HEK293T (cell line): ENCODE measurements at places on chromosomes 5 and 9.

GRCh38 chr9:20984506-20984905 lies 46.9 kb downstream of the HACD4 start:
- no peak for DNase-seq

DNA sequence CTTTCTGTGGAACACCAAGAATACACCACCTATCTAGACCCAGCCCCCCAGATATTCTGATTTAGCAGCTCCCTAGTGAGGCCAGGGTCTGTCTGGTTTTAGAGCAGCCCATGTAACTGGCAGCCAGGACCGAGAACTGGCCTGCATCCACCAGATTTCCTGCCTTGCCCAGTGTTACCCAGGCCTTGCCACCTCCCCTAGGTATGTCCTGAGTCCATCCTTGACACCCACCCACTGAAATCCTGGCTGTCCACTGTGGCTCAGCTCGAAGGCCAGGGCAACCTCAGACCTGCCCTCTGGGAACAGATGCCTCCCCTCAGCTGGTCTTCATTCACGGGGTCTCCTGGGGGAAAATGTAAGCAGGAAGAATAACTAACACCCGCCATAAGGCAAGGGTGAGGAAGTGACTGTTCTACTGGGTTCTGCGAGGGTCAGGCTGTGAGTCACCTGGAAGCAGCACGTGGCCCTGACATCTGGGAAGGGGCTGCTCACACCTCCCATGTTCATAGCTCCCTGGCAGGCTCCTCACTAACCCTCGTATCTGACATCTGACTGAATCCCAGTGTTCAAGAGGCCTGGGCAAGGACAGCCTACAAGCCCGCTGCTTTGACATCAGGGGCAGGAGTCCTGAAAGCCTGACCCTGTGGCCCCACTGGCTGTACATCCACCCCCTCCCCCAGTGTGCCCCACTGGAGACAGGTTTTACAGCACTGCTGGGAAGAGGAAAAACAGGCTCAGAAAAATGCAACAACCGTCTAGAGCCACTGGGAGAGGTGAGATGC lies 72.7 kb downstream of the SEMA4D start:
- DNase-seq: no peak

- no peak for DNase-seq
Observed at GRCh38 chr5:127840198-127840524, 137.0 kb downstream of the CCDC192 start.

DNA sequence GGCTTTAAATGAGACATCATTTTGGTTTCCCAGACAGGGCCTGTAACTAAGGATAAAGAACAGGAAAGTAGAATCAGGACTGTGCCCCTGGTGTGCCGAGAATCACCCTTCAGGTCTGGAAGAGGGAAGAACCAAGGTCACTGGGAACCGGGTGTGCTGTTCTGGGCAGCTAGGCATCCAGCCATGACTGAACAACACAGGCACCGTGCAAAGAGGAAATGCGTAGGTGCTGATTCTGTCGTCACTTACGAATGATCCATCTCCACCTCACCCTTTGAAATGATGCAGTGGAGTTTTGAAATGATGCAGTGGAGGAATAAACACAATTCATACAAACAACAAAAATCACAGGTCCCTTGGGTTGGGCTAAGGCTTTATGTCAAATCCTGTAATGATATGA lies 64.4 kb downstream of the MAP1B start:
- DNase-seq: no peak

DNA sequence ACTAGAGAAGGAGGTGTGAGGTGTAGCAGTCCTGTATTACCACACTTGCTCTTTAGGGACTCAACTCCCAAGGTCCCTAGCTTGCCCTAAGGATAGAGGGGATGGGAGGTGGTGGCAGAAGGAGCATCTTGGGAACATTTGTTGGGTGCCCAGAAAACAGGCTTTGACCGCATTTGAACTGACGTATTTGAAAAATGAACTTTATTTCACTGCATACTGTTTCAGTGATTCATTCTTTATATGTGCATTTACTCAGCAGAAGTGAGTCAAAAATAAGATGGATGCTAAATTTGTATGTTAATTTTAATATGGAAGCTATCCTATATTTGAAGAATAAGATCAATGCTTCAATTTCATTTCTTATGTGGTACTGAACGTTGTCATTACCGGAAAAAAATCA lies 18.7 kb downstream of the DMRT3 start:
- DNase-seq: no peak
